ENCODE measurements at places on chromosomes 7 and 10. TPM values are rescaled to one million over a fixed set of nuclear protein-coding genes. Genes with fewer than 3 reads are reported as not detected.

DNA sequence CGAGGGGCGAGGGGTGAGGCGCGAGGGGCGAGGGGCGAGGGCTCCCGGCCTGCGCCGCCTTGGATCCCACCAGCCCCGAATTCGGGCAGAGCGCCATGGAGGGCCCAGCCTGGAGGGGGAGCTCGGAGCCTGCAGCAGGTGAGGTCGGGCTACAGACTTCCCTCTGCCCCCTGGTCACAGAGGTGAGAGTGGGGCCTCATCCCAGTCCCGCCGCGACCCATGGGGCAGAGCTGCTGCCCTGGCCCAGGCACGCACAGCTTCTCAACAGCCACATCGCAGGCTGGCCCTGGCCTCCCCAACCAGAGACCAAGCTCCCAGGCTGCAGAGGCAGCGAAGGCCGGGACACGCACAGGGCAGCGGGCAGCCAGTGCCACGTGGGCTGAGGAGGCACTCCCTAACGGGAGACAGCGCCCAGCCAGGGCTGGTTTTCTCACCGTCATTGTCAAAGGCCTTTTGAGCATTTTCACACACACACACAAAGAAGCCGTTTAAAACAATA, 191.8 kb downstream of the PTPRN2 start:
- peak; percentile 78 for DNase-seq

- no peak for DNase-seq
These were observed 74.7 kb downstream of the CACNB2 start for GRCh38 chr10:18214691-18215563.

GRCh38 chr7:130950741-130951140, 216.7 kb upstream of the KLF14 start:
- no peak for DNase-seq

Gene CHST3
- 2.0 TPM for polyA plus RNA-seq

- DNase-seq = peak; percentile 19
These were observed 295.4 kb downstream of the GRID1 start for GRCh38 chr10:86071145-86071544.

GRCh38 chr10:15222511-15222910, 54.0 kb upstream of the NMT2 start:
- DNase-seq = no peak

Gene PAX4
- 0.11 TPM for polyA plus RNA-seq

DNA sequence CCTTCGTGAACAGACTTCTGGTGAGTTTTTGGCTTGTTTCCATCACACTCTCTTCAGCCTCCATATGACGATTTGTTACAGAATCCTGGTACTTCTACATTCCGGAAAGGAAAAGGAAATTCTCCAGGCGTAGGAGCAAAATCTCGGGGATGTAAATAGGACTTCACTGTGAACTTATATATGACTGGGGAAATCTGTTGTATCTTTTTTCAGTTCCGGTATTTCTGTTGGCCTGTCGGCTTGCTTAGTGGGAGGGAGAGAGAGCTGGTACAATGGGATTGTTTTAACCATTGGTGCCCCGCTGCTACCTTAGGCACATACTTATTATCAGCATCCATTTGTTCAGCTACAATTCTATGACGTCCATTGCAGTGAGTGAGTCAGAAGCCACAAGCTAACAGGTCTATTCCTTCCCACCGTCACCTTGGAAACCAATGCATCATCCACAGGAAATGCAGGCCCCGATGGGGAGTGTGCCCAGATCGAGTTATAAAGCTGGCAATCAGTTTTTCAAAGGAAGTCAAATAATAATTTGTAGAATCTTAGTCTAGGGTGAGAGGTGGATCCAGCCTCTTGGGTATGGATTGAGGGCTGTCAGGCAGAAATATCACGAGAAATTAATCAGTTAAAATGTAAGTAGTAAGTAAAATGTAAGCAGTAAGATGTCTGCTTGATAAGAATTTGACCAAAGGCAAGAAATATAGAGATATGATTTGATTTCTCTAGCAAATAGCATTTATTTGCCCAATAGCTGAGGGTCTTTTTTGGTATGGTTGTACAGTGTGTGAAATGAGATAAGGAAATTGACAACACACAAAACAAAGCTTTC, 92.0 kb upstream of the MKLN1 start:
- no peak for DNase-seq

DNA sequence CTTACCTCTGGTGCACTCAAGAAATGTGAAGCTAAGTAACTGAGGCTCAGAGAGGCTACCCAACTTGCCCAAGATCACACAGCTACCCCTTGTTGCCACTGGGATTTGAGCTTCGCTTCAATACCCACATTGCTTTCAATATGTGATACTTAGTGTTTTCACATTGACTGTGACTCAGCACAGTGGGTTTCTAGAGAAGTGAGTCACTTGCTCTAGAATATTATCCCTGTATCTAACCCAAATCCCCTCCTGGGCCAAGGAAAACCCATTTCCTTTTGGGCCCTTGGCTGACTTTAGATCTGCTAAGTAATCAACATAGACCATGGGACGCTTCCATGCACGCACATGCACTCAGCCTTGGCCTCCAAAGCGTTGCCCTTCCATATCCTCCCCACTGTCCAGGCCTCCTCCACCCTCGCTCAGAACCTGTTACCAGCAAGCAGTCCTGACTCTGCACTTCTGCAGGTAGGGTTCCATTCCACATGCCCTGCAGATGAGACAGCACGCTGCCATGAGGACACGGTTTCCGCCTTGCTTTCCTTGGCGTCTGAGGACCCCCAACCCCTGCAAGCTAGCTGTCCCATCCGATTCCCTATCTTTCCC, 87.7 kb upstream of the CHST15 start:
- peak; percentile 7 for DNase-seq

- no peak for DNase-seq
These were observed 24.8 kb downstream of the NPTX2 start for GRCh38 chr7:98641646-98642500.

GRCh38 chr7:155291045-155291530, 6.6 kb upstream of the INSIG1 start:
- DNase-seq = no peak

GRCh38 chr7:103679151-103680132, 233.4 kb upstream of the SLC26A5 start:
- DNase-seq = no peak

Gene UNCX
- 0.03 TPM for polyA plus RNA-seq

- no peak for DNase-seq
These were observed 1.0 kb downstream of the DDC start for GRCh38 chr7:50564171-50564570.

DNA sequence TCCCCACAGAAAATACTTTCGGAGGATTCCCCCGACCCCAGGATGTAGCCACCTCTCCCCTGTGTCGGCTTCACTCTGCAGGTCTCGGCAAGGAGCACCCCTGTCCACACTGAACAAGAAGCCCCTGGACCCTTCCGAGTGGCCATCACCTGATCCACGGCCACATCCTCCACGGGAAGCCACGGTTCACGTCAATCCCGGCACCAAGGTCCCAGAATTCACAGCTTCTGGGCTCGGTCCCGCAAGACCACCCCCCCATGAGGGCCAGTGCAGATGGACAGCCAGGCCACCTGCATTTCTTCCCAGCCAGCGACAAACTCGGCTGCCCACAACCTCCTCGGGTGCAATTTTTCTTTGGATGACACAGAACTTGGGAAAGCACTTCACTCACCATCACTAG, 199.6 kb downstream of the PTPRN2 start:
- DNase-seq = no peak

Gene SUN3
- polyA plus RNA-seq = not detected

- no peak for DNase-seq
These were observed 53.8 kb downstream of the PROSER2 start for GRCh38 chr10:11876805-11877590.

- DNase-seq = no peak
These were observed 18.9 kb downstream of the RCC1L start for GRCh38 chr7:75054744-75055143.

Gene MAT1A
- polyA plus RNA-seq = 4.4 TPM

Gene EVX1
- polyA plus RNA-seq = not detected

DNA sequence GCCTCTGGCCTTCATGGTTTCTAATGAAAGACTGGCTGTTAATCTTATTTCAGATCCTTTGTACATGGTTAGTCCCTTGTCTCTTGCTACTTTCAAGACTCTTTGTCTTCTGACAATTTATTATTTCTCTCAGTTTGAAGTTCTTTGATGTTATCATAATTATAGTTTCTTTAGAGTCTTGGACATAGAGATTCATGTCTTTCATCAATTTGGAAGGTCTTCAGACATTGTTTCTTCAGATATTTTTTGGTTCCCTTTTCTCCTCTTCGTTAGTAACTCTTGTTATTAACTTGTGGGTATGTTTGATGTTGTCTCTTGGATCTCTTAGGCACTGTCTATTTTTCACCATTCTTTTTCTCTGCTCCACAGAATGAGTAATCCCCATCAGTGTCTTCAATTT, 8.7 kb downstream of the ZNF37A start:
- DNase-seq = no peak

DNA sequence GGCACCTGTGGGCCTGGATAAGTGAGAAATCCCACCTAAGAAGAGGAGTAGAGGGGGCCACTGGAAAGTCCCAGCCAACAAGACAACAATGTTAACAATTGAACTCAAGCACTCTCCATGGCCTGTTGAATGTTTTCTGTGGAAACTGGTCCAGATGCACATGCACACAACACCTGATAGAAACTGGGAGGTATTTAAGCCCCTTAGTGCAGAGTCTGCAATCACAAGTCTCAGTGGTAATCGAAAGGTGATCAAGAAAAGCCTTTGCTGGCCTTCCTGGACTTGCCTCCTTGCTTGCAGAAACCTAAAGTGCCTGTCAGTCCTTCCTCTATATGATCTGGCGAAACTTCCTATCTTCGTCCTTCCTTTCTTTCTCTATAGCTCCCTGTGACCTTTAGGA, 30.6 kb upstream of the HNRNPH3 start:
- no peak for DNase-seq

Gene FAM131B
- 23.1 TPM for polyA plus RNA-seq

GRCh38 chr10:114337510-114338462, 66.5 kb downstream of the AFAP1L2 start:
- peak; percentile 53 for DNase-seq

Gene GDF10
- polyA plus RNA-seq = 0.32 TPM

- no peak for DNase-seq
These were observed 35.5 kb downstream of the PPP1R3C start for GRCh38 chr10:91597197-91597881.

- no peak for DNase-seq
These were observed 113.9 kb upstream of the PRR15 start for GRCh38 chr7:29449569-29450260.

GRCh38 chr10:86689146-86689545, 20.8 kb downstream of the LDB3 start:
- DNase-seq = no peak

DNA sequence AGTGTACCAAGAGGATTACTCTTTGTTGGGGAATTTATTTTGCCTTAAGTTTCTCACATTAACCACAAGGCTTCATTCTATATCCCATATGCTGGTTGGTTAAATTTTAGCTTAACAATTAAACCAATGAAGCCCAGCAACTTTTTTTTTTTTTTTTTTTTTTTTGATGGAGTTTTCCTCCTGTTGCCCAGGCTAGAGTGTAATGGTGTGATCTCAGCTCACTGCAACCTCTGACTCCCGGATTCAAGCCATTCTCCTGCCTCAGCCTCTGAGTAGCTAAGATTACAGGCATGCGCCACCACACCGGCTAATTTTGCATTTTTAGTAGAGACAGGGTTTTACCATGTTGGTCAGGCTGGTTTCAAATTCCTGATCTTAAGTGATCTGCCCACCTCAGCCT, 75.0 kb upstream of the MKX start:
- DNase-seq = no peak

DNA sequence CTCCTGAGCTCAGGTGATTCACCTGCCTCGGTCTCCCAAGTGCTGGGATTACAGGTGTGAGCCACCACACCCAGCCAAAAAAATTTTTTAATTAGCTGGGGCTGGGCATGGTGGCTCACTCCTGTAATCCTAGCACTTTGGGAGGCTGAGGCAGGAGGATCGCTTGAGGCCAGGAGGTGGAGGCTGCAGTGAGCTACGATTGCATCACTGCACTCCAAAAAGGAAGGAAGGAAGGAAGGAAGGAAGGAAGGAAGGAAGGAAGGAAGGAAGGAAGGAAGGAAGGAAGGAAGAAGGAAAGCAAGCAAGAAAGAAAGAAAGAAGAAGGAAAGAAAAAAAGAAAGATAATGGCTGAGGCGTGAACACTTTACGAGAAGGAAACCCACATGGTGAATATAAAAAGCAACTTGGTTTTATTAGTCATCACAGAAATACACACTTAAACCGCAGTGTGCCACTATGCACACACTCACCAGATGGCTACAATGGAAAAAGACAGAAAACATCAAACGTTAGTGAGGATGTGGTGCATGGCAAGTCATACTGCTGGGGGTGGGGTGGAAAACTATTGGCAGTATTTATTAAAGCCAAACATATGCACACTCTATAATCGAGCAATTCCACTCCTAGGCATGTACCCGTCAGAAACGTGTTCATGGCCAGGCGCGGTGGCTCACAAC, 4.4 kb upstream of the CCL26 start:
- DNase-seq = no peak

DNA sequence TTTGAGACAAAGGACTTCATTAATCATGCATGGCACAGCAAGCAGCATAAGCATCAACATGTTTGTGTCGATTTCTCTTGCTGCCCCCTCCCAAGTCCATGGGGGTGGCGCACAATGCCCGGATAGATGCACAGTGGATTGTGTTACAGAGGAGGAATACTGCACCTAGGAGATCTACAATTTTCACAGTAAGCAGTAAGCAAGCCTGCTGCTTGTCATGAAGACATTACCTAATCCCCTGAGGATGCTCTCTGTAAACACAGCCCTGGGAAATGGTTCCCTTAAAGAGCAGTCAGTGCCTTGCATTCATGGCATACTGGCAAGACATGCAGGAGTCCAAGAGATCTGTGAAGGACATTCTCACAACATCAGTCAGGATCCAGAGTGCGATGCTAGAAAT, 137.7 kb downstream of the ETV1 start:
- no peak for DNase-seq

DNA sequence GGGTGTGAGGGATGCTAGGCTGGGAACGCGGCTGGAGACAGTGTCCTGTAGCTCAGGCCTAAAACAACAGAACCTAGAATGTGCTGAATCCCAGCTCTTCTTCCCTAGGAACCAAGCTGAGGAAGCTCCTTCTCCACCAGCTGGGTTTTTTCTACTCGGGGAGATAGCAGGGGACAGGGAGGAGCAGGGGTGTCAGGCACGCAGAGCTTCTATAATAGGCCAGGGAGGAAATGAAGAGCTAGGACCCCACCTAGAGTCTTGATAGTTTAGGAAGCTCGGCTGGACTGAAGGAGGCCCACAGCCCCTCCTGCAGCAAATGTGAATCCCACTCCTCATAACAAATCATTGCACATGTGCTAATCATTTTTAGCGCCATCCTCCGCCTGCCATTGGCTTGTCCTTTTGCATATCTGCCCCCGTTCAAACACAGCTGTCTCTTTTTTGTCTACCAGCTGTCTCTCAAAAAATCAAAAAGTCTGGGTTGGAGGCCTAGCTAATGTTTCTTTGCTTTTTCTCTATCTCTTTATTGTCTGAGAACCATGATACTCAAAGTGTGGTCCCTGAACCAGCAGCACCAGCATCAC, 24.1 kb upstream of the FAM180A start:
- no peak for DNase-seq

Measured in H1 (cell line).